ENCODE measurements at places on chromosomes 6 and 20.
A peak's percentile ranks its signal among the peaks of the same experiment; 100 is the strongest.

GRCh38 chr6:133286765-133287164 lies 45.6 kb downstream of the EYA4 start:
- DNase-seq, result no peak

GRCh38 chr20:35410613-35411012 lies 1.2 kb downstream of the UQCC1 start:
- DNase-seq, result no peak

DNA sequence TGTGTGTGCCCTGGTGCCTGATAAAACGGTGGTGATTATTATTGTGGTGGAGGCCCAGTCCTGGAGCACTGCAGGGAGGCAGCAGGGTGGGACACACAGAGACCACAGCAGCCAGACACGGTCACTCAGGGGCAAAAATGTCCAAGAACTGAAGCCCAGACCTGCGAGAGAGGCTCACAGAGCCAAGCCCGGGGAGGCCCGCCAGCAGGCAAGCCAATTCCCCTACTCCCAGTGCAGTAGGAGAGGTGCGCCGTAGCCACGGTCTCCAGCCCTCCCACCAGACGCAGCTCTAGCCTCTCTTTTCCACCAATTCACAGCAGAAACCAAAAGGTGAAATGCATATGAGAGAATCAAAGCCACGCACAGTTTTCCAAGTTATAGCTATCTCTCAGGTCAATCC lies 179.4 kb upstream of the TAB2 start:
- no peak for DNase-seq

- DNase-seq, result no peak
Observed at GRCh38 chr20:8095648-8096572, 36.2 kb upstream of the PLCB1 start.

DNA sequence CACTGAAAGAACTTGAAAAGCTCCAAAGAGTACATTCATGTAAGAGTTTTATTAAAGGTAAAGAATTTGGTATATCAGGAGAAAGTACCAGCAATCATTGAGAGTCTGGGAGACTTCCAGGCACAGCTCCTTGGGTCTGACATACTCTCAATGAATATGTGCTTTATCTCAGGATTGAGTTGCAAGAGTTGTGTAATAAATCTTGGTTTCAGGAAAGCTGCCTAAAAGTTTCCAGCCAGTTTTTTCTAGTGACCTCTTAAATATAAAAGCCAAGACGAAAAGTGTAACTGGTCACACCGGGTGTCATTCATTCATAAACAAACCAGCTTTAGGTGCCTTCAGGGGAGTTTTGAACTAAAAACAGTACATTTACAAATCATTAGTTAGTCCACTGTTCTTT lies 21.6 kb upstream of the GJA1 start:
- no peak for DNase-seq

- no peak for DNase-seq
Observed at GRCh38 chr20:8515810-8516435, 383.9 kb downstream of the PLCB1 start.

DNA sequence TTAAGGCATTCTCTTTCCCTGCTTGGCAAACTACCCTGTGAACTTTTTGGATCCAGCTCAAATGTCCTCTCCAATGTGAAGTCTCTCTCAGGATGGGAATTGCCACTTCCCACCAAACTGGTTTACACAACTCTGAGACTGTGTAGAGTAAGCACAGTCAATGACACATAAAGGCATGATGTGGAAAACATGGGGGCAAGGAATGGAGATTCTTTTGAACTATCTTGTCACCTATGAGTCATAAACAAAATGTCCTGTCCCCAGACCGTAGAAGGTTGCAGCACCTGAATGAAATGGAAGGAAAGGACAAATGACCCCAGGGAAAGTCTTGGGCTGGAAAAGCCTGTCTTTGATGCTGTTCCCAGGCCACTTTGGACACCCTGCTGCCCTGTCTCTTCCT lies 11.0 kb upstream of the KIF13A start:
- no peak for DNase-seq

DNA sequence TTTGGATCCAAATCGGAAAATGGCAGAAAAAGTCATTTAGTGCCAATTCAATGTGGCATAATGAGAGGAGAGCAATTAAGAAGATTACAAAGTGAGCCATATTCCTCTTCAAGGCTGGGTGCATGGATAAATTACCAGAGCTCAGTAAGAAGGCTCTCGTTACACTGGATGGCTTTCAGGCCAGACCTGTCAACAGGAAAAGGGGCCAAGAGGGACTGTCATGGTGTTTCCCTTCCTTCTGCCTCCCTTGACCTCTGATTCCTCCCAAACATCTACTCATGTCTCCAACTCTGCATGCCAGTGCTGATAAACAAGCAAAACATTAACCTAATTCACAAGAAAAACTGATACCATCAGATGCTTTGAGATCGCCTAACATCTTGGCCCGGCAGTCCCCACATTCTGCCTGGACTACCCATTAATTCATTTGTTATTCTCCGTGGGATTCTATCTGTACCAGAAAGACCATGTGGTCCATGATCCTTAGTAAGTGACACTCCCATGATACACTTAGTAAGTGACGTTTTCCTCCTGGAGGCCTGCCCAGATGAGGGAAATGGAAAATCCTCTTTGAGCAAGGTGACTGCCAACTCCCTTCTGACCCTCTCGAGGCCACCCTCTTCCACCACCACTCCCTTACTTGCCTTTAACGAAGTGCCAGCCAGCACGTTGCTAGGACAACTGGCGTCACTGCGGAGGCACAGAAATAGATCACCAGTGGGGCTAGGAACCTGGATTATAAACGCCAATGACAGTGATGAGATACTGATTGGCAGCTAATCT lies 239.2 kb downstream of the GMPR start:
- no peak for DNase-seq

DNA sequence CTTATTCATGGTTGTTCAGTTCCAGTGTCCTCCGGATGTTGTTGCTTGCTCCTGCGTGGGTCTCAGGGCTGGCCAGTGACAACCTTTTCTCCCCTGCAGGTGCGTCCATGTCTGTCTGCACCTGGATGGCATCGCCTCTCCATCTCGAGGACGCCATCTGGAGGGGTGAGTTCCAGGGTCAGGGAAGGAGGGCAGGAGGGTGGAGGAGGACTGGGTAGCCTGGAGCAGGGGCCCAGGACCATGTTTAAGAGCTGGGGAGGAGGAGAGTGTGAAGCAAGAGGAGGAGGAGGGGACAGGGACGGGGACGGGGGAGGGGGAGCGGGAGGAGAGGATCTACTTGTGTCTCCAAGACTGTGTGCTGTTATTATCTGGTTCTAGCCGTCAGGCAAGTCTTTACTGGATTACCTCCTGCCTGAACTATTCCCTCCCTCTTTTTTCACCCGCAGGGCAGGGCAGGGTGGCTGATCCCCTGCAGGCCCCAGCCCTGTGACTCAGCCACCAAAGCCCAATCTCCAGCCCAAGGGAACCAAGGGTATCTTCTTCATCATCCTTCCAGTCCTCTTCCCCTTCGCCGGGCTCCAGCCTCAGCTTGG lies 32.2 kb upstream of the TULP1 start:
- no peak for DNase-seq

GRCh38 chr20:461254-462198 lies 807 bp downstream of the TBC1D20 start:
- DNase-seq, result no peak

GRCh38 chr20:40470445-40471260 lies 218.4 kb downstream of the MAFB start:
- DNase-seq, result peak; percentile 18

GRCh38 chr6:145830612-145831011 lies 16.0 kb upstream of the FBXO30 start:
- no peak for DNase-seq

GRCh38 chr6:40349901-40350746 lies 237.0 kb downstream of the LRFN2 start:
- no peak for DNase-seq

DNA sequence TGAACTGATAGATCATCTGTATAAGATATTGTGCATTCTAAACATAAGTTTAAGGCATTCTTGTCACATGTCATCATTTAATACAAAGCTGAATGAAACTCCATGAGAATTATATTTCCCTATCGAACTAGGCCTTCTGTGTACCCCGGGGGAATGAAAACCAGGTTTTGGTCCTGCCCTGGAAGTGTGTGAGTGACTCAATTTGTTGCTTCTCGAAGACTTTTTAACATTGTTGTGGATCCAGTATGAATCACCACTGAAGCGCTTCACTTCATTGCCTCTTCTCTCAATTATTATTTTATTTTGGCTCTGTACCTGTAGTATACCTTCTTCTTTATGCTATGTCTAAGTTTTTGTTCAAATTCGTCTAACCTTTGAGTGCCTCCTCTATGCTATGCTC lies 150.8 kb downstream of the GRIK2 start:
- DNase-seq, result no peak

- no peak for DNase-seq
Observed at GRCh38 chr20:5491455-5491854, 174.7 kb upstream of the PROKR2 start.

- DNase-seq, result no peak
Observed at GRCh38 chr6:37407948-37408347, 25.1 kb upstream of the CMTR1 start.

GRCh38 chr20:1299522-1299921 lies 29.4 kb downstream of the SDCBP2 start:
- DNase-seq, result peak; percentile 22

DNA sequence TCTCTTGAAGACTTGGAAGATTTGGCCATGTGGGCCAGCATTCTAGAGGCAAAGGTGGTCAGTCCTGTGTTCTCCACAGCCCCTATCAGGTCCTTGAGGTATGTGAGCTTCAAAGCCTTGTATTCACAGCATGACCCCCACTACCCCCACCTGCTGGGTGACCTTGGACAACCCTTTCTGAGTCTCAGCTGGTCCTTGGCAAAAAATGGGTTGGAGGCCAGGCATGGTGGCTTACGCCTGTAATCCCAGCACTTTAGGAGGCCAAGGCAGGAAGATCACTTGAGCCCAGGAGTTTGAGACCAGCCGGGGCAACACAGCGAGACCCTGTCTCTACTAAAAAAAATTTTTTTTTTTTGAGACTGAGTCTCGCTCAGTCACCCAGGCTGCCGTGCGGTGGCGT lies 42.6 kb downstream of the UBE2V1 start:
- peak; percentile 23 for DNase-seq

DNA sequence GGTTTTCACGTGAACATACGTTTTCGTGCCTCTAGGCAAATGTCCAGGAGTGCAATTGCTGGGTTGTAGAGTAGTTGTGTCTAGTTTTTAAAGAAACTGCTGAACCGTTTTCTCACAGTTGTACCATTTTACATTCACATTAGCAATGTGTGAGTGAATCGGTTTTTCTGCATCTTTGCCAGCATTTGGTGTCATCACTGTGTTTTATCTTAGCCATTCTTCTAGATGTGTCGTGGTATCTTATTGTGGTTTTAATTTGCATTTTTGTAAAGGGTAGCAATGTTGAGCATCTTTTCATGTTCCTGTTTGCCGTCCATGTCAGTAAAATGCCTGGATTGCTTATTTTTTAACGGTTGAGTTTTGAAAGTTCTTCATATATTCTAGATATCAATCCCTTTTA lies 10.2 kb downstream of the DOK5 start:
- no peak for DNase-seq

DNA sequence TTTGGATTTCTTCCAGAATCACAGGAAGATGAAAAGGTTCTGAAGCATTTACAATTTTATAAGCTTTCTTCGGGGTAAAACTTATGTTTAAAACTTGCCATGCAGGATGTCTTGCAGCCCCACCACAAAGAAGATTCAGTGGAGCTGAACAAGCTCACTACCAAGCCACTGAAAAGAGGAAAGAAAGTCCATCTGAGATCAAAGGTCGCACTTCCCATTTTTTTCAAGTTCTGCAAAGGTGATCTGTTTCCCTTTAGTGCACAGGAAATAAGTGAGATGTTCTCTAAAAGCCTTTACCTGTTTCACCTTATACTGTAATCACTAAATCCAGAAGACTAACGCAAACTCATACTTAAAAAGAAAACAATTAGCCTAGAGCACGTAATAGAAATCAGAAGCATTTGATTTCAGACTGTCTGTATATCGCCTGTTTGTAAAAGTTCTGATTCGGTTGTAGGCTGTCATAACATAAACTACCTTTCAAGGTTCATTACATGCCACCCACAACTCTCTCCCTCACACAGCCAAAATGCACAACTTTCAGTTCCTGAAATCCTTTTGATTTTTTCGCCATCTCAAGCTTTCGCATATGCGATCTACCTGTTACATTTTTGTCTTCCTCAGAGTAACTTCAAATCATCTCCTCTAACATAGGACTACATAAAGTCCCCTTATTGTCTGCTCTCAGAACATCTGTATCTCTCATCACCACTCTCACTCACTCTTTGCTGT lies 1.8 kb downstream of the ECHDC1 start:
- DNase-seq, result peak; percentile 69

GRCh38 chr6:33763483-33763882 lies 16.8 kb upstream of the IP6K3 start:
- no peak for DNase-seq

DNA sequence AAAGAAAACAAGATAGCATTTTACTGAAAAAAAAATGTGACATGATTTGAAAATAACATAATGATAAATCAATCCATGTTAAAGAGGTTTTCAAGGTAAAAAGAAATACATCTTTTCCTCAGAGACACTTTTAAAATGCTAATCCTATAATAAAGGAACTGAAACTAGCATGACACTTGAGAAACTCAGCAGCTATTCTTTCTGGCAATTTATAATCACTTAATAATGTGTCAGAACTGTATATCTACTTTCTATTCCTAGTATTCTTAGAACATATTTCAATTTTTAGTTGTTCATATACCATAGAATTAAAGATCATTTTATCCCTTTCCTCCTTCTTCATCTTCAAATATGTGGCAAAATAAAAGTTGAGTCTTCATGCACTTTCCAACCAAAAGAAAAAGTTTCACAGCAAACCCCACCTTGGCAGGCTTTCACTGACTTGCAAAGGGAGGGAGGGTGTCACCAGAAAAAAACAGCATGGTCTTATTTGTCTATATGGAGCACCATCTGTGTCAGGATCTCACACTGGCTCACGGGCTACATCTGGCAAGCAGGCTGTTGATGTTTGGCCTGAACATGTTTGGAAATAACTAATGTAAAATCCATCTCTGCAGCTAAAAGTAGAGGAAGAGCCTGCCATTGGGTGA lies 48.5 kb downstream of the FHL5 start:
- peak; percentile 38 for DNase-seq

- no peak for DNase-seq
Observed at GRCh38 chr20:10632721-10633509, 40.9 kb downstream of the JAG1 start.

- no peak for DNase-seq
Observed at GRCh38 chr6:54586251-54586650, 260.3 kb upstream of the FAM83B start.

DNA sequence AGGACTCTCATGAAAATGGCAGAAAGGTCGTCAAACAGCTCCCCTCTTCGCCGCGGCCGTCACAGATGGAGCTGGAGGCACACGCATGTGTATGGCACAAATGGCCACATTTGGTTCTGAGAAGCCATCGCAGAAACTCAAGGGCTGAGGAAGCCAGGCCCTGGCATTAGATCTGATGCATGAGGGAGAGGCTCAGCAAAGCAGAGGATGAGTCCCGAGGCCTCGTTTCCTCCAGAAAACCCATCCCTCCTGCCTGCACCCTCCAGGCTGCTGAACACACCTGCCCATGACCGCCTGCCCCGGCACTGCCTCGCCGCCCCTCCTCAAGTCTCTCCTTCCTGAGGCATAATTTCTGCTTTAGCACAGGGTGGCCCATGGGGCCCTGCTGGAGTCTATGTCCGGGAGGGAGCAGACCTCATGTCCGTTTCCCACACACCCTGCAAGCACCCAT lies 240.3 kb downstream of the DLL1 start:
- no peak for DNase-seq

Measured in B cell (primary cell).